DMS53 (cell line): ENCODE measurements at places on chromosomes 3 and 15.

DNA sequence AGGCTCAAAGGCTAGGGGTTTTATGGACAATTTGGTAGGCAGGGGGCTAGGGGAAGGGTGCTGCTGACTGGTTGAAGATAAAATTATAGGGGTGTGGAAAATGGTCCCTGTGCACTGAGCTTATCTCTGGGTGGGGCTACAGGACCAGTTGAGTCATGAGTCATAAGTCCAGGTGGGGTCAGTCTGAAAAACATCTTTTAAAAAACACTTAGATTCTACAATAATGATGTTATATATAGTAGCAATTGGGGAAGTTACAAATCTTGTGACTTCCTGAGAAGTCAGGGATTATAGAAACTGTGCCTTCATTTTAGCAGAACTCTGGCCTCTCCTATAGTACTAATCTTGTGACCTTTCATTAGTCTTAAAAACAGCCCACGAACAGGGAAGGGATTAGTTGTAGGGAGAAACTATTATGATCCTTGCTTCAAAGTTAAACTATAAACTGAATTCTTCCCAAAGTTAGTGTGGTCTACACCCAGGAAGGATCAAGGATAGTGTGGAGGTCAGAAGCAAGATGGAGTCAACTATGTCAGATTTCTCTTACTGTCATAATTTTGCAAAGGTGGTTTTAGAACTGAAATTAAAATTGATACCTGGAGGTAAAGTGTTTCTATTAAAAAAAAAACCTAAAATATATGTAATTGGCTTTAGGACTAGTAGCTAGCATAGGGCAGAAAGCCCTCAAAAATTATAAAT lies 130.1 kb downstream of the P2RY1 start:
- no peak for DNase-seq

- no peak for DNase-seq
These were observed 819.7 kb upstream of the ALCAM start for GRCh38 chr3:104547031-104547430.

DNA sequence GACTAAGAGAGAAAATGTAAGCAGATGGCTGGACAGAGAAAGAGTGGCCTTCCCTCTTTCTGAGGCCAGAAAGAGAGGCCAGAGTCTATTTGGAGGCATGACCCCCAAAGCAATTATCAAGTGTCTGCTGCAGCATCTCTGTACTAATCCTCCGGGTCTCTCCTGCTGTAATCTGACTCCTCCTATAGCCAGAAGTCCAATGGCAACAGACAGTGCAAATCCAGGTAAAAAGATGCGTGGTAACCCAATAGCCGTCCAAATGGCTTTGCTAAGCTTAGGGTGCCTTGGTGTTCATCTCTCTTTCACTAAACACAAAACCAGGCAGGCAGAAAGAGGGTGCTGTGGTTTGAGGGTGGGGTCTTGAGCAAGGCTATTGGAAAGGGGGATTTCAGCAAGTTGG lies 91.6 kb downstream of the ADCY5 start:
- DNase-seq, result no peak

GRCh38 chr3:107425033-107425432 lies 47.8 kb downstream of the CCDC54 start:
- no peak for DNase-seq

- DNase-seq, result peak; percentile 7
These were observed 40.8 kb downstream of the MGLL start for GRCh38 chr3:127781411-127782001.

GRCh38 chr15:26051761-26052675 lies 188.9 kb upstream of the ATP10A start:
- DNase-seq, result no peak

DNA sequence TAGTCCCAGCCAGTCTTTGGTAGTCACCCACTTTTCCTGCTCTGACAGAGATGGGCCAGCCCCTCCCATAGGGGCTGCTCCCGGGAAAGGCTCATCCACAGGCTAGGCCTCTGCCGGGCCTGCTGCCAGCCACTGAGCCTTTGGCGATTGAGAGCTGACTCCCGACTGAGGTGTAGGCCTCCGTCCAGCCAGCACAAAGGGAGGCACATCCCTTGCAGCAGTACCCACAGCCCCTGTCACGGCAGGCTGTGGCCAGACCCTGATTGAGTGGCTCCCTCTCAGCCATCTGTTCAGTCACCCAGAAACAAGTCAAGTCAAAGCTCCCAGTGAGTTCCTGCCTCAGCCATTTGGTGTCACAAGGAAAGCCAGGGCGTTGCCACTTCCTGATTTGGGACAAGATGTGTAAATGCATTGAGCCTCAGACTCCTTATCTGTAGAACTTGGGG lies 6.2 kb upstream of the PAK6 start:
- DNase-seq, result no peak

GRCh38 chr15:67564021-67564967 lies 21.8 kb downstream of the MAP2K5 start:
- DNase-seq, result no peak

GRCh38 chr15:63196842-63197241 lies 7.4 kb downstream of the RAB8B start:
- no peak for DNase-seq

DNA sequence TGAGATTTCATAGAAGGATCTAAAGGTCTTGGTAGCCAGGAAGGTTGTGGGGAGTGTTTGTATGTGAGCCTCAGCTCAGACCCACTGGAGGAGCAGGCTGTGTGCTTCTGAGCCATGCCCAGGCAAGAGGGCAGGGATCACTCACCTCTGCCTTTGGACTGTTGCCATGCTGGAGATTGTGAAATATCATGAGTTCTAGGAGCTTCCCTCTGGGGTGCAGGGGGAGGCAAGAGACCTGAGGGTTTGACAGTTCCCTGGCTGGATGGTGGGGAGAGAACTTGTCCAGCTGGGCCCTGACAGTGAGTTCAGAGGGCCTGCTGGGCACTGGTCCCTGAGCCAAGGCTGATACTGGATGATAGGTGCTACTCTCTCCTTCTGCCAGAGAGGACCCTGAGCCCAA lies 6.0 kb downstream of the SLC6A1 start:
- no peak for DNase-seq

DNA sequence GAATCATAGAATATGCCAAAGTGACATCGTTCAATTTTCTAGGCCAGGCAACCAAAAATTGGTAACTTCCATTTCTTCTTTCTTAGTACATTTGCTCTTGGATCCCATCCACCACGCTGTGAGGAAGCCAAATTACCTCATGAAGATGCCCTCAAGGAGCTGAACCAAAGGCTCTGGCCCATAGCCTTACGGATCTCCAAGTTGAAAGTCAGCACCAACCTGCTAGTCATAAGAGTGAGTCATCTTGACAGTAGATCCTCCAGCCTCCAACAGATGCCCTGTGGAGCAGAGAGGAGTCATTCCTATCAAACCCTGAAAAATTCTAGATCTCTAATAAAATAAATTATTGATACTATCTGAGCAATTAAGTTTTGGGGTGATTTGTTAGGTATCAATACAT lies 322.5 kb upstream of the COL8A1 start:
- no peak for DNase-seq

DNA sequence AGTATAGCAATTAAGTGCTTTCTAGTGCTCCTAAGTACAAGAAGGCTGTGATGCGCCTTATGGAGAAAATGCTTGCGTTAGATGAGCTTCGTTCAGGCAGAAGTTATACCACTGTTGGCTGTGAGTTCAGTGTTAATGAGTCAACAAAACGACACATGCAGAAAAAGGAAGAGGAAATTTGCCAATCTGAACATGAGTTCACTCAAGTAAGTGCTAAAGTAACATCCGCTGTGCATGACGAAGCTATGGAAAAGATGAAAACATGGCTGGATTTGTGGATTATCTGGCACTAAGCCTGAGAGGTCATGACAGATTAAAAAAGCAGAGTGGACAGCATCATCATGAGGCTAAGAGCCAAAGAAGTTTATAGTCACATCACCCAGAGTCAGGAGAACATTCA lies 36.9 kb downstream of the SH3BP5 start:
- DNase-seq, result no peak

DNA sequence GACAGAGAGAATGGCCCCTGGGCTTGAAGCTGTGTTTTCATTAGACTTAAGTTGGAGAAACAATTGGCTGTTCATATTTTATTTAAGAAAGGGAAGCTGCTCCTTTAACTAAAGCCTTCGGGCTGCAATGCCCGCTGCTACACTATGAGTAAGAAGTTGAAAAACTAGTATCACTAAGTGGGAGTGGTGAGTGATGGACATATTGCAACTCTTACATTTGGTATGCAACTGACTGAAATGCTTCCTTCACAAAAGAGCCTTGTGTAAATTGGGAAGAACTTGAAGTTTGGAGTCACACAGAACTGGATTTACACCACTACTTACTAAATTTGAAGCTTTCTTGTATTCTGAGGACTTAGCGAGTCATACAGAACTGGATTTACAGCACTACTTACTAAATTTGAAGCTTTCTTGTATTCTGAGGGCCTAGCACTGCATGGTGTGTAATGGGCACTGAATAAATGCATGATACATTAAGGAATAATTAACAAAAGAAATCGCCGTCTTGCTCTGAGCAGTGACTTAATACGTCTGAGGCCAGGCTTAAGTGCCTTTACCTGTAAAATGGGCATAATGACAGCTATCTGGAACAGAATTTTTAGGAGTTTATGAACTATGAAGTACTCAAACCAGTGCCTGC lies 149.5 kb downstream of the RYR3 start:
- DNase-seq, result no peak

DNA sequence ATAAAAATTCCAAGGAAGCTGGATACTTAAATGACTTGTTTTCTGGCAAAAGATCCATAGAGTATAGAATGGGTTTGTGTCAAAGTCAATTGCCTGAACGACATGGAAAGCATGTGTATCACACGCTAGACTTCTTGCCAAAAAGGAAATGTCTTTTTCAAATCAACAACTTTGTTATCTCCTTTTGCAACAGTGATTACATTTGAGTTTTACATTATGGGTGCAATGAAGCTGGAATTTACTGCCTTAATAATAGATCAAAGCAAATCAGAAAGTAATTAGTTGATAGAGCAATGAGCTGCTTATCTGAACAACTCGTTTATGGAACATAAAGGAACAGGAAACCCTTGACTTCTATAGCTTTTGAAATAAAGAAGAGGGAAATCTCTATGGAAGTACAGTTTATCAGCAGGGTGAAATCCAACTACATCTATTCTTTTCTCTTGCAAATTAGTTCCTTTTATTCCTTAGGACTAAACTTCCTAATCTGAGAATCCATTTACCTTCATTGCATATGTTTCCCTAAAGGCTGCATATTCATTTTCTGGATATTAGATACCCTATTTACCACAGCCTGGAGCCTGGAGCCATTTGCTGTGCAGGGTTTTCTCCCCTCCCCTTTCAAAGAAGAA lies 415.1 kb upstream of the NECTIN3 start:
- DNase-seq, result no peak

DNA sequence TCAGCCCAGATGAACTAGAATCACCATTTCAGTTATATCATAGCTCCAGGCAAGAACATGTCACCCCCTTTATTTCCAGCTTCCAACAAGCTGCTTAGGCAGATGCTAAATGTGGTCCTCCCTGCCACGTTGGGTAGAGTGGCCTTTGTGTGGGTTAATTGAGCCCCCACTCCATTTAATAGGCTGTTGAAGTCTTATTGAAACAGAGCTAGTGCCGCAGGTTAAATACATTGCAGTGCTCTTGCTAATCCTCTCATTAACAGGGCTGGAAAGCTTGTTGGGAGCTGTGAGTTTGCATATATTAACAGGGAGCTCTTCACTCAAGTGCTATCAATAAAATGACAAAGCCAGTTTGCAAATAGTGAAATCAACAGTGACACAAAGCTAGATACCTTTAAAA lies 248.4 kb upstream of the CMC1 start:
- no peak for DNase-seq

DNA sequence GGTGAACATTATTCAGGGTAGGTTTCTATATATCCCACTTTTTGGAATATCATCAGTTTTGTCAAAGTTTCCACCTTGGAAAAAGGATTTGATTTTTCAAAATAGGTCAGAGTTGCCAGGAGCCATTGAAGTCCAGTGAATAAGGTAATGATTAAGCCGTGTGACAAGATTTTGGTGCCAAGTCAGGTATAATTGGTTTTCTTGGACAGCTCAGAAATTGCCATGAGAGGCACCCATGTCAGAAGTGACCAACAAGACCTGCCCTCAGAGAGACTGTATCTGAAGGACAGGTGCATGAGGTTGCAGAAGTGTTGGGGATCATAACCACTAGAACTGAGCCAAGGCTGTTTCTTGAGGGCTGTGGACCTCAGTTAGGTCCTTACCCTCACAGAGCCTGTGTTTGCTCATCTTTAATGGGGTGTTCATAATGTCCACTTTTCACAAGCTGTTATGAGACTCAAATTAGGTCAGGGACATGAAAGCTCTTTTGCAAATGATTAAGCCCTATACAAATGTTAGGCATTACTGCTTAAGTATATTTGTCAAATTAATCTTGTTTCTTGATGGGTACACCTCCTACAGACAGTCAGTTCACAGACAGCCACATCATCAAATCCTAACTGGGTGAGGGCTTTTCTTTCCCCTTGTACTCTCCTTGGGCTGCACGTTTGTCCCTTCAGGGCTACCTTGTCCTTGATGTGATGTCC lies 32.3 kb downstream of the CASR start:
- no peak for DNase-seq

- peak; percentile 68 for DNase-seq
These were observed 26.4 kb upstream of the MYZAP start for GRCh38 chr15:57565311-57565710.

DNA sequence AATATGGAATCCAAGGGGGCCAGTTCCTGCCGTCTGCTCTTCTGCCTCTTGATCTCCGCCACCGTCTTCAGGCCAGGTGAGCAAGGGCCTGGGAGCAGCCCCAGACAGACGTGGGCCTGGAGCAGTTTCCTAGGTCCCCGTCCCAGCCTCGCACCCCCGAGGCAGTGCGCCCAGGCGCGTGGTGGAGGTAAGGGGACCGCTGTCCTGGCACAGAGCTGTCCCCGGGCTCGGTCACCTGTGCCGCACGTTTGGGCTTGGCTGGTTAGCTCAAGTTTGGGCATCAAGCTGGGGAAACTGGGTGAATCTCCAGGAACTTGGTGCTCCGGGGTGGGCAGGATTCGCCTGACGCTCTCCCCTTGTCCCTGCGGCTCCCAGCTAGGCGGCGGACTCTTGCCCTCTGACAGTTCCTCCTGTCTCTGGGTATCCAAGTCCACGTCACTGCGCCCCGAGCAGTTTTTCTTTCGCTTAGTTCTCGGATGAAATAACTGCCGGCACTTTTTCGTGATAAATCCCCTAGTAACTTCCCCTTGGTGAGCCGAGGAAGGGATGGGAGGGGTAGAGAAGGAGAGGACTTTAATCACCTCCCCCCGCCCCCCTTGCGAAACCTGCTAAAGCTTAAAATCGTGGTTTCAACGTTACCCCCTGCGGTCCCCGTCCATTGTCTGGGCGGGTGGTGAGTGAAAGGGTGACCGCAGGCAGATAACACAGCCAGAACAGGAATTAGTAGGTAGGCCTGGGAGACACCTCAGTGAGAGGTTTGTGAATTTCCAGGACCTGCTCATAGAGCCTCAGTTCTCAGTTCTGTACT lies 901 bp downstream of the ALCAM start:
- peak; percentile 76 for DNase-seq

- peak; percentile 66 for DNase-seq
These were observed 2.9 kb downstream of the FBXL22 start for GRCh38 chr15:63600001-63600615.

GRCh38 chr3:8328967-8329366 lies 172.7 kb upstream of the LMCD1 start:
- no peak for DNase-seq
